ENCODE measurements at places on chromosomes 4 and X.

GRCh38 chr4:138259824-138260223 is 17.7 kb upstream of the SLC7A11 start:
- no peak for DNase-seq

DNA sequence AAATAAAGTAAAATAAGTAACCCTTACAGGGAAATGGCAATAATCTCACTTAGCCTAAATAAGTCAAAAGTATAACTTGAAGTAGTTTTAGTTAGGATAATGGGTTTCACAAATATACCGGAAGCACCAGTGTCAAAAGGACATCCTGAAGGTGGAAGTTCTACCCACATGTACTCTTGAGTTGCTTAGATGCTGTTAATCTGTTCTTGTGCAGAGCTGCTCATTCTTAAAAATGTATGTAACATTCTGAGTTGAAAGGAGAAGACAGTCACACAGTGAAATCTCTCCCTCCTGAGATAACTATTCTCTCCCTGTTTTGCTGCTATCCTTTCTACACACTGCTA is 11.2 kb upstream of the CCNG2 start:
- DNase-seq: no peak

DNA sequence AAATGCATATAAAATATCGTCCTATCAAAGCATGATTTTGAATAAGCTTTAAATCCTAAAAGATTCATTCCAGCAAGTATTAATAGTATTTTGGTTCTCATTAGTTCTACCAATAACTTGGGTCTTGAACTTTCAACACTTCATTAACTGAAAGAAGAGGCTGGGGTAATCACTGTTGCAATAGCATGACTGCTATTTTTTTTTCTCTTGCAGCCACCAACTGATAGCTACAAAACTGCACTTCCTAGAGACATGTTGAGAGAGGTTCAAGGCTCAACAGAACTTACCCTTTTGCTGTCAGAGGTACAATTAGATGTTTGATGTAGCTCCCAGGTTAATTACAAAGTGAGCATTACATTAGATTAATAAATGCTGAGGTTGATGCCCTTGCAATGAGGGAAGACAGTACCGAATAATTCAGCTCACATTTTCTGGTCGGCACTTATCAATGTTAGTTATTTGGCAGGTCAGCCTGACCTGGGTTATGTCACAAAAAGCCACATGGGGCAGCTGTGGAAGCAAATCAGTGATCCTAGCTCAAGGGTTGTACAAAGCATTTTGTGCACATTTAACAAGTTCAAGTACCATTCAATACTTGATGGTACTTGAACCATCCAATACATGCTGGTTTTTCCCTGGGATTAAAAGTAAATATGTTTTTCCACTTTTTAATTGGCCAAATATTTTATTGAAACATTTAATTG is 29.9 kb upstream of the TET2 start:
- no peak for DNase-seq

DNA sequence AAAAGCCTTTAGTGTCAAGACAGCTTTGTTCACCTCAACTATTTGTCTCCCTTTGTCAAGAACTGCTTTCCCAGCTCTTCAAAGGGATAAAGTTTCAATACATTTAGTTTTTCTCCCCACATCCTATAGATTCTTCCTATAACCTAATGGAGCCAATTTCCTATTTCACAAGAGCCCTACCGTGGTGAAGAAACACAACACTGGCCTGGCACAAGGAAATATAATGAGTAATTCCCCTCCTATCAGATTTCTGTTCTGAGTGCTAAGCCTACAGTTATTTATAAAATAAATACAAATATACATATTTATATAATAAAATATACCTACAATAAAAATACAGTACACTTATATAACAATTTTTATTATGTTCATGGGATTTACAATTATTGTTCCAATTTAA is 89.9 kb downstream of the SHISA3 start:
- no peak for DNase-seq

DNA sequence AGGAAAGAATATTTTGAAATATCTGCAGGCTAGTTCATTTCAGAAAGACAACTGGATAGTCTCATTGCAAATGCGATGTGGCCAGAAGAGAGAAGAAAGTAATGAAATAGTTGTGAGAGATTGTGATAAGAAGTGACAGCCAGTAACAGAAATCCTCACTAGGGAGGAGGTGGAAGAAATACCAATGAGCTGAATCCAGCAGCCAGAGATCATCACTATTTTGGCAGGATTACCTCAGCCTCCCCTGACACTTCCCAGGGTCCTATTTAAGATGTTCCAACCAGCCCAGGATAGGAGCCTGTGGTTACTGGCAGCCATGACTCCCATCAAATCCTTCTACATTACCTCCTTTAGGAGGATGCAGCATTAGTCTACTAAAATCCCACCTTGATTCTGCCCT is 76.7 kb upstream of the ARHGAP24 start:
- DNase-seq: no peak

- DNase-seq: no peak
Observed at GRCh38 chr4:14842964-14843630, 159.2 kb upstream of the CPEB2 start.

GRCh38 chr4:76486588-76487276 is 51.7 kb downstream of the SHROOM3 start:
- no peak for DNase-seq

- no peak for DNase-seq
Observed at GRCh38 chrX:4674028-4674782, 960.8 kb upstream of the PRKX start.

GRCh38 chr4:54843946-54844345 is 186.2 kb downstream of the KIT start:
- DNase-seq: no peak

DNA sequence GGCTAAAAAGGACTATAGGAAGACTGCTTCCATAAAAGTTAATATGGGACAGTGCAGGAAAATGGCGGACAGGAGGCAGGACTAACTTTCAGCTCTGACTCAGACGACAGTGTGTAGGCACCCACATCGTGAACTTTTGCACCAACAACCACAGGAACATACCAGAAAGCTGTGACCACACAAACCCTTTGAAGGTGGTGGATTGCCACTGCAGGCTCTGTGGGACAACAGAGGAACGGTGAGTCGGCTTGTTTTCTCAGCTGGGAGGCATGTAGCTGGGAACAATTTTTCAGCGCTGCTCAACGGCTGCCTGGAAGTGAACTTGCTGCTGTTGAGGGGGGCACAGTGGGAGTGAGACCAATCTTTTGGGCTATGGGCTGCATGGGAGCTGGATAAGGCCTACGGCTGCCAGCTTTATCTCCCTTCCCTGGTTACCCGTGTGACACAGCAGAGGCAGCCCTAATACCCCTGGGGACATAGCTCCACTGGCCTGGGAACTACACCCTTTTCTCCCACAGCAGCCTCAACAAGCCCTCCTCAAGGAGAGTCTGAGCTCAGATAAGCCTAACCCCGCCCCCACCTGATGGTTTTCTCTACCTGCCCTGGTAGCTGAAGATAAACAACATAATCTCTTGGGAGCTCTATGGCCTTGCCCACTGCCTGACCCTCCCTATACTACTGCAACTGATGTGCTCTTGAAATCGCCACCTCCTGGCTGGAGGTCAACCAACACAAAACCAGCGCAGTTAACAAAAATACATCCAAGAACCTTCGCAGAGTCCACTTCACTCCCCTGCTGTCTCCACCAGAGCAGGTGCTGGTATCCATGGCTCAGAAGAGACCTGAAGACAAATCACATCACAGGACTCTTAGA is 1537.0 kb downstream of the C4orf33 start:
- no peak for DNase-seq

DNA sequence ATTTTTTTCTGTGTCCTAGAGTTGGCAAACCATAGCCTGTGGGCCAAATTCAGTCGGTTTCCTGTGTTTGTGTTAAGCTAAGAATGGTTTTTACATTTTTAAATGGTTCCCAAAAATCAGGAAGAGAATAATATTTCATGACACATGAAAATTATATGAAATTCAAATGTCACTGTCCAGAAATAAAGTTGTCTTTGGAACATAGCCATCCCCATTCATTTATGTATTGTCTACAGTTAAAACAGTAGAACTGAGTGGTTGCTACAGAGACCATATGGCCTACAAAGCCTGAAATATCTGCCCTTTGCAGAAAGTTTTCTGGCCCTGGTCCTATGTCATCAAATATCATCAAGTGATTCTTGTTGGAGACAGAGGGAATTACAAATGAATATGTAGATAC is 15.5 kb downstream of the FRMPD4 start:
- no peak for DNase-seq
